Activated CD8-positive, alpha-beta memory T cell treated with anti-CD3 and anti-CD28 coated beads, Interleukin-2, amount 50 U/mL, for 48 hours (primary cell): ENCODE measurements at places on chromosomes 11 and 22.

DNA sequence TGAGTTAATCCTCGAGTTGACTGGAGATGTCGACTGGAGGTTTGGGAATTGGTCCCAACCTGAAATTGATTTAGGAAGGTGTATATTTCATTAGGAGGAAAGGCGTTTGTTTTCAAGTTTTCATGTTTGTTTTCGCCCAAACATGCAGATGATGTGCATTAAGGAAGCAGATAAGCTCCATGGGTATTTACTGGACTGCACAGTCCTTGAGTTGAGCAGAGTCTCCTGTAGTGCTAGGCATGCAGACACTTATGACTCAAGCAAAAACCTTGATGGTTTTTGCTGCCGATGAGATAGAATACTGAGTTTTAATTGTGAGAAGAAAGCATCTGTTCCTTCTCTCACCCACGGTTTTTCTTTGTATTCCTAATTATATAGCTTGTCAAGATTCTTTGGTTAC lies 27.9 kb downstream of the CABIN1 start:
- DNase-seq = no peak

GRCh38 chr11:88193278-88193677 lies 18.0 kb upstream of the RAB38 start:
- no peak for DNase-seq

DNA sequence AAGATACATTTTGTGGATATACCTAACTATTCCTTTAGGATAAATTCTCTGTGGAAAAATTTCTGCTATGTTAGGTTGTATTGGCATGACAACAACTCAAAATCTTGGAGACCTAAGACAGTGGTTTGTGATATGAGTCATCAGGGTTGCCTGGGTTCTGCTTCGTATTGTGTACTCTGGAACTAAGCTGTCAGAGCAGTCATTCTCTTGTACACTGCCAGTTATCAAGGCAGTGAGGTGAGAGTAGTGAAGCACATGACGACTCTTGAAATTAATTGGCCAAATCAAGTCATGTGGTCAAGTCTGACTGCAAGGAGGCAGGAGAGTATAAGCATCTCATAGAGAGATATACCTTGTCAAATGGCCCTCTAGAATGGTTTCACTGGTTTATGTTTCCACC lies 104.4 kb downstream of the FANCF start:
- DNase-seq = no peak

DNA sequence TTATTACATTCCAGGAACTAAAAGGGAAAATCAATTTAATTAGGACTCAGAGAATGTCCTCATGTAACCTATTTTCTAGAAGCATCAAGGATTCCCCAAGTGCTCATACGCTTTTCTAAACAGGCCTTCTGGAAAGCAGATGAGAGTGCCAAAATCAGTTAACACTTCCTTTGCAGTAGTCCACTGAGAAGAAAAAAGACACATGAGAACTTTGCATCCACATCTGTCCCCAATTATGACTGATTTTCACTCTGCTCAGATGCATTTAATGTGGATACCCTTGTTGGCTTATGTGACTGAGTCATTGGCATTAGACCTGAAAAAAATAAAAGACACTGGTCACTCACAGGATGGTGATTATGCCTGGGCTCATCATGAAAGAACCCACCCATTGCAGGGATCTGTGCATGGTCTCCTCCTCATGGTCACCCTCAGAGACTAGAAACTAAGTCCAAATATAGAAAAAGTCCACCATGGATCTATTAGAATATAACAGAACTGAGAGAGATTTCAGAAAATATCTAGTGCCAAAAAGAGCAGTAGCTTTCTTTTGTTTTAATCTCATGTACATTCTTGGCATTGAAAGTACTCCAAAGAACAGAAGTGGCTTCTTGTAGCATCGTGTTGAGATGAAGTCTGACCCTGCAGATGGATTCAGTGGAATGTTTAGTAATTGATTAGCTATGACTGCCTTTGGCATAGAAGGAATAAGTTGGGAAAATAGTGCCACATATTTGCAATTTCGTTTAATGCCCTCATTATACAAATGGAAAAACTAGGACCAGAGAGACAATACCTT lies 48.8 kb upstream of the FIBIN start:
- DNase-seq = no peak

DNA sequence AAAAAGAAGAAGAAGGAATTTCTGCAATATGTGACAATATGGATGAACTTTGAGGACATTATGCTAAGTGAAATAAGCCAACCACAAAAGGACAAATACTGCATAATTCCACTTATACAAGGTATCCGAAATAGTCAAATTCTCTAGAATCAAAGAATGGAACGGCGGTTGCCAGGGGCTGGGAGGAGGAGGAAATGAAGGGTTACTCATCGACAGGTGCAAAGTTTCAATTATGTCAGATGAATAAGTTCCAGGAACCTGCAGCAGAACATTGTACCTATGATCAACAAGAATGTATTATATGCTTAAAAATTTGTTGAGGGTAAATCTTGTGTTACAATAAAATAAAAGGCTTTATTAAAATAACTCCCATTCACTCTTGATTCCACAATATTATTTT lies 49.0 kb downstream of the SC5D start:
- no peak for DNase-seq

- no peak for DNase-seq
Measured at GRCh38 chr22:29658176-29658575, 54.7 kb downstream of the NF2 start.

DNA sequence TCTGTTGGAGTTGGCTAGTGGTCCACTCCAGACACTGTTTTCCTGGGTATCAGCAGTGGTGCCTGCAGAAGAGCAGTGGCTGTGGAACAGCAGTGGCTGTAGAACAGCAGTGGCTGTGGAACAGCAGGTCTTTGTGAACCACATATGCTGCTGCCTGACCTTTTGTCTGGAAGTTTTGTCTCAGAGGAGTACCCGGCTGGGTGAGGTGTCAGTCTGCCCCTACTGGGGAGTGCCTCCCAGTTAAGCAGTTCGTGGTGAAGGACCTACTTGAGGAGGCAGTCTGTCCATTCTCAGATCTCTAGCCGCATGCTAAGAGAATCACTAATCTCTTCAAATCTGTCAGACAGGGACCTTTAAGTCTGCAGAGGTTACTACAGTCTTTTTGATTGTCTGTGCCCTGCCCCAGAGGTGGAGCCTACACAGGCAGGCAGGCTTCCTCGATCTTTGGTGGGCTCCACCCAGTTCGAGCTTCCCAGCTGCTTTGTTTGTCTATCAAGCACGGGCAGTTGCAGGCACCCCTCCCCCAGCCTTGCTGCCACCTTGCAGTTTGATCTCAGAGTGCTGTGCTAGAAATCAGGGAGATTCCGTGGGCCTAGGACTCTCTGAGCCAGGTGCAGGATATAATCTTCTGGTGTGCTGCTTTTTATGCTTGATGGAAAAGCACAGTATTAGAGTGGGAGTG lies 89.1 kb upstream of the TRIM48 start:
- DNase-seq = no peak

DNA sequence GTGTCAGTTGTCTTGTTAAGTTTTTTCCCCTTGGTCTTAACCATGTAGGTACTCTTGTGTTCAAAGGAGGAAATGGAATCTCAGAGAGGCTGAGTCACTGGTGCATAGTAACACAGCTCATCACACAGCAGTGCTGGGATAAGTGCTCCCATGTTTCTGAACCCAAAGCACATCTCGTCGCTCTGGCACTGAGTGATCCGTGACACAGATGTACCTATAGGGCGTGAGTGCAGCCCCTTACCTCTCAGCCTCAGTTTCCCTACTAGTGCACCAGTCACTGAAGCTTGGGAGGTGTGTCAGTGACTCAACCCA lies 234.0 kb downstream of the ST3GAL4 start:
- DNase-seq = no peak

DNA sequence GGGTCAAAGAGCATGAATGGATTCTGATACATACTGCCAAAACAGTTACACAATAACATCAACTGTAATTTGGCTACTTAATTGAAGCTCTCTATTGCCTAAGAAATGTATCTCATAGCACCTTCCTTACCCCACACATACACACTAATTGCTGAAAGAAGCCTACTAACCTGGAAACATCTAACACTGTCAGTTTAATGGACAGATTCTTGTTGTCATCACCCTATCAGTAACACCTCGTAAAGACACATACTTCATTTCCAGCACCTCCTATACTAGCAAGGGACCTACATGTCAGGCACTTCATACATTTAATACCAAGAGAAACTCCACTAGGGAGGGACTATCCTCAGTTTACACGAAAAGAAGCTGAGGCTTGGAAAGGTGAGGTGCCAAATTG lies 9.9 kb downstream of the NAP1L4 start:
- no peak for DNase-seq

- peak; percentile 15 for DNase-seq
Measured at GRCh38 chr11:1341928-1342524, 32.6 kb upstream of the TOLLIP start.

DNA sequence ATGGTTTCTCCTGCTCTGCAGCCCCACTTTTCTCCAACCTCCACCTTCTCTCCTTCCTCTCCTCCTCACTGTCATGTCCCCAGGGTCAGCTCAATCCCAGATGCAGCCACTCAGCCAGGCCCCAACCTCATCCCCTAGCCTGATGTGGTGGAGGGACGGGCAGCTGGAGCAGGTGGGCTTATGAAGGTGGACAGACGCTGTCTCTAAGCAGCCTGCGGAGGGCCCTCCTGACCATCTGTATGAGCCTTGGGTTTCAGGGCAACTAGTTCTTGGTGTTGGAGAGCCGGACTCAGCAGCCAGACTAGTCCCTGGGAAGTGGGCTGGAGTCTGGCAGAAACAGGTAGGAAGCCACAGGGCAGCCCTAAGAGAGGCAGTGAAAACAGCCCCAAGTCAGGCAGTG lies 18.1 kb downstream of the CRYBB2 start:
- DNase-seq = no peak

DNA sequence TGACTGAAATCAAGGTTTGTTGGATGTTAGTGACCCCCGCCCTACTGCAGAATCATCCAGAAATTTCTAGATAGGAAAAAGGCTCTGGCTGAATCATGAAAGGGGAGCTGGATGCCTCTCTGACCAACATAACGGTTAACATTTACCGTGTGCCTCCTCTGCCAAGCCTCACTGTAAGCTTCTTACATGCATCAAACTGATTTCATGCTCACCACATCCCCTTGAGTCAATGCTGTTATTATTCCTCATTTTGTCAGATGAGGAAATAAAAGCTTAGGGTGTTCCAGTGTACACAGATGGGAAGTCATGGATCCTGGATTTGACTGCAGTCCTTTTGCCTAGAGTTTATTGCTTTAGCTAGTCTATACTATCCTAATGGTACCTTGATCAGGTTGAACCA lies 5.9 kb upstream of the HMOX1 start:
- DNase-seq = no peak

DNA sequence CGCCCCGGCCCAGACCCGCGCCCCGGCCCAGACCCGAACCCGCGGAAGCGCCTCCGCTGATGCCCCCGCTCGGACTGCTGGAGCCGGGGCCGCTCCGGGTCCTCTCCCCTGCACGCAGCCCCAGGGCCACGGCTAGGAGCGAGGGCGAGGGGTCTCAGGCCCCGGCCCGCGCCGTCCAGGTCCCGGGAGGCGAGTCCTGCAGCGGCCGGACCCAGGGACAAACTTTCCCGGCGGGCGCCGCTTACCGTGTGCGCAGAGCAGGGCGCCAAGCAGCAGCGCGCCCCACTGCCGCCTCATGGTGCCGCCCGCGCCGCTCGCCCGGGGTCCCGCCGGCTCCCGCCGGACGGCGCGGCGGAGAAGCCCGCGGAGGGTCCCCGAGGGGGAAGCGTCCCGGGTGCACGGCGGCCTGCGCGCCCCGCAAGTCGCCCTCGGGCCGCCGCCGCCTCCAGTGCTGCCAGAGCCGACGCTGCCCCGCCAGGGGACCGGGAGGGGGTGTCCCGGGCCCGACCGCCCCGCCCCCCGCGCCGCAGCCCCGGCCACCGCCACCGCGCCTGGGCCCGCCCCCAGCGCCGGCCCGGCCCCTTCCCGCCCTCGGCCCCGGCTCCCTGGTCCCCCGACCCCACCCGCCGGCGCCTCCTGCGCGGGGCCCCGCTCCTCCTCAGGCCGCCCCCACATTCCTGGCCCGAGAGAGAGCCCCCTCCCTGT lies at the start of gene LRP4:
Gene LRP4, minus strand, starts transcription at position 468 of the 705 bp plus-strand sequence. Its CDS starts 171 bp downstream, at position 297.
- DNase-seq = peak; percentile 71

- no peak for DNase-seq
Measured at GRCh38 chr11:40100162-40100553, 1359.3 kb downstream of the LRRC4C start.

- DNase-seq = no peak
Measured at GRCh38 chr11:9550191-9550628, 23.3 kb upstream of the WEE1 start.

DNA sequence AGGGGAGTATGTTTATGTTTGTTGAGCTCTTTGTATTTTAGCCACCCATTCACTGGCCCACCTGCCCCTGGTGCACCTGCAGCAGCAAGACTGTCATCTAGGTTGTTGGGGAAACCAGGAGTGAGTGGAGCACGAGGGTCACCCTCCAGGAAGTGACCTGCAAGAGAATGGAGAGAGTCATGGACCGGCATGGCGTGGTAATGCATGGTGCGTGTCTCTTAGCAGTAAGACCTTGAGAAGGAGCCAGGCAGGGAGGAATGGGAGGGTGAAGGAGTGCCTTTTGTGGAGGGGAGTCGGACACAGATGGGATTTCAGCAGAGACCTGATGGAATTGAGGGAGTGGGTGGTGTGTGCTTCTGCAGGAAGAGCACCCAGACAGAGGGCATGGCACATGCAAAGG lies 37.9 kb downstream of the KCNQ1 start:
- DNase-seq = peak; percentile 32

DNA sequence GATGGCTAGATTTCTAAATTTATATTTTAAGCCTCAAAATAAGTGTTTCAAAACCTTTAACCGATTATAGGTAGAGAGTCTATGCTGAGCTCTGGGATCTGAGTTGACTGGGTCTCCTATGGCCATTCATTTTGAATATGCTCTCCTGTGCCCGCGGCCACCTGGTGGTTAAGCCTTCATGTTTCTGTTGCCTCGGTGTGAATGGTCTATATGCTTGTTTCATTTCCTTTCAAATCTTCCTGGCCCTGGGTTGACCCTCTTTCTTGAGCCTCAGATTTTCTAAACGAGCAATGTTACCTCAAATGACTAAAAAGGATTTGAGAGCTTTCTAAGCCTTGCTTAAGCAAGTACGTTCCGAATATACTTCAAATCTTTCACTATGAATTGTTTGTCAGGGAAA lies 789.4 kb upstream of the KIRREL3 start:
- DNase-seq = no peak

DNA sequence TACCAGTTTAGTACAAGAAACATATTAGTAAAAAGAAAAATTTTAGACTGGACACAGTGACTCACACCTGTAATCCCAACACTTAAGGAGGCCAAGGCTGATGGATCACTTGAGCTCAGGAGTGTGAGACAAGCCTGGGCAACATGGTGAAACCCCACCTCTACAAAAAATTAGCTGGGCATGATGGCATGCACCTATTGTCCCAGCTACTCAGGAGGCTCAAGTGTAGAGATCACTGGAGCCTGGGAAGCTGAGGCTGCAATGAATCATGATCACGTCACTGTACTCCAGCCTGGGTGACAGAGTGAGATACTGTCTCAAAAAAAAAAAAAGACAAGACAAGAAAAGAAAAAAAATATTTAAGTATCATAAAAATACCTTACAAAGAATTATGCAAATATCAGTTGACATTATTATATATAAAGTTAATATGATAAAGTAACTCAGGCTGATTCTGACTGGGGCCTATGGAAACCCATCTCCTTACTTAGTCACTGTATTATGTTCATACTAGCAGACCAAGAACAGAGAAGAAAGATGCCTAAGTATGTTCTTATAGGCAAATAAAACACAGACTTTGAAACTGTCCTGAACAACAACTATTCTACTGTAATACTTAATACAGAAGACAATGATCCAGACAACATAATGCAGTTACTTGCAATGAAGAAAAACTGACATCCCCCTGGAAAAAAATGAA lies 27.3 kb downstream of the FAM168A start:
- no peak for DNase-seq
